Aortic smooth muscle cell (primary cell): ENCODE measurements at places on chromosomes 5 and 9. TPM values are rescaled to one million over a fixed set of nuclear protein-coding genes. Genes with fewer than 3 reads are reported as not detected.

SLC6A3 gene
- not detected in 2 replicates for total RNA-seq

ADAMTSL1 gene
- total RNA-seq: 115 and 144 TPM in 2 replicates

CENPP gene
- 3.4 and 3.5 TPM in 2 replicates for total RNA-seq

ADCY2 gene
- total RNA-seq: under 0.01 TPM in 2 replicates

BSPRY gene
- not detected in 2 replicates for total RNA-seq

GMCL2 gene
- not detected in 2 replicates for total RNA-seq

RASA1 gene
- total RNA-seq: 37.7 and 39.5 TPM in 2 replicates

FAXDC2 gene
- total RNA-seq: 9.0 and 13.6 TPM in 2 replicates

SLC34A1 gene
- total RNA-seq: not detected in 2 replicates

BTNL8 gene
- total RNA-seq: not detected in 2 replicates

KIF2A gene
- total RNA-seq: 45.0 and 53.0 TPM in 2 replicates

KIAA0825 gene
- total RNA-seq: 4.1 and 4.7 TPM in 2 replicates

STOML2 gene
- 102 and 127 TPM in 2 replicates for total RNA-seq

TMEM250 gene
- 38.2 and 42.3 TPM in 2 replicates for total RNA-seq

ENTPD8 gene
- total RNA-seq: under 0.01 and 0.06 TPM in 2 replicates

GPRIN1 gene
- total RNA-seq: 2.4 and 3.2 TPM in 2 replicates

ADGRD2 gene
- not detected in 2 replicates for total RNA-seq

PIP5KL1 gene
- total RNA-seq: 0.66 and 0.81 TPM in 2 replicates

SMC2 gene
- 96.1 and 123 TPM in 2 replicates for total RNA-seq

WNT8A gene
- total RNA-seq: not detected in 2 replicates
